T1000 (cell line): ENCODE measurements at places on chromosomes 4 and X.

DNA sequence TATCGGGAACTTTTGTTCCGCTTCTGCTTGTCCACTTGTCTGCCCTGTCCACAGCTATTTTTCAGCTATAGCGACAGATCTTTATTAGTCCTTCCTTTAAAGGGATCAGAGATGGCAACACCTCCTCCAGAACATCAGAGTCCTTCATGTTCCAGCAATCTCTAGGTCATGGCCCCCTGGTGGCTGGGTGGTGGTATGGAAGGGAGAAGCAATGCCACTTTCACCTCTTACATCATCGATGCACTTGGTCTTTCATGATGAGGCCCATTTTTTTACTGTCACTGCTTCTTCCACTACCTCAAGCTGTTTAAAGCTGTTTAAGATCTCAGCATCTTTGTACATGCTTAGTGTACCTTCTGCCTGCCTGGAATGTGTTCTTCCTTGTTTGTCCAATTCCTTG, 106.7 kb downstream of the ARHGAP6 start:
- DNase-seq: no peak

GRCh38 chr4:81521708-81522107, 50.0 kb upstream of the RASGEF1B start:
- DNase-seq: no peak

- DNase-seq: no peak
Observed at GRCh38 chrX:101394372-101394771, 3.6 kb downstream of the RPL36A start.

DNA sequence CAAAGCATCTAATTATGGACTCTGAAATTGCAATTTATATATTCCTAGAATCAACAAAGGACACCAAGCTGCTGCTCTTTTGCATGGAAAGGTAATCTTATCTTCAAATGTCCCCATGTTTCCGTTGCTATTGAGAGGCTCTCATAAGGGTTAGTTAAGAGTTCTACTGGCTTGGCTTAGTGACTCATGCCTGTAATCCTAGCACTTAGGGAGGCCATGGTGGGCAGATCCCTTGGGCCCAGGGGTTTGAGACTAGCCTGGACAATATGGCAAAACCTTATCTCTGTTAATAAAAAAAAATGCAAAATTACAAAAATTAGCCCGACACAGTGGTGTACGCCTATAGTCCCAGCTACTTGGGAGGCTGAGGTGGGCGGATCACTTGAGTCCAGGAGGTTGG, 93.4 kb upstream of the RAPGEF2 start:
- no peak for DNase-seq

GRCh38 chrX:155535866-155536265, 76.9 kb downstream of the TMLHE start:
- DNase-seq: no peak

DNA sequence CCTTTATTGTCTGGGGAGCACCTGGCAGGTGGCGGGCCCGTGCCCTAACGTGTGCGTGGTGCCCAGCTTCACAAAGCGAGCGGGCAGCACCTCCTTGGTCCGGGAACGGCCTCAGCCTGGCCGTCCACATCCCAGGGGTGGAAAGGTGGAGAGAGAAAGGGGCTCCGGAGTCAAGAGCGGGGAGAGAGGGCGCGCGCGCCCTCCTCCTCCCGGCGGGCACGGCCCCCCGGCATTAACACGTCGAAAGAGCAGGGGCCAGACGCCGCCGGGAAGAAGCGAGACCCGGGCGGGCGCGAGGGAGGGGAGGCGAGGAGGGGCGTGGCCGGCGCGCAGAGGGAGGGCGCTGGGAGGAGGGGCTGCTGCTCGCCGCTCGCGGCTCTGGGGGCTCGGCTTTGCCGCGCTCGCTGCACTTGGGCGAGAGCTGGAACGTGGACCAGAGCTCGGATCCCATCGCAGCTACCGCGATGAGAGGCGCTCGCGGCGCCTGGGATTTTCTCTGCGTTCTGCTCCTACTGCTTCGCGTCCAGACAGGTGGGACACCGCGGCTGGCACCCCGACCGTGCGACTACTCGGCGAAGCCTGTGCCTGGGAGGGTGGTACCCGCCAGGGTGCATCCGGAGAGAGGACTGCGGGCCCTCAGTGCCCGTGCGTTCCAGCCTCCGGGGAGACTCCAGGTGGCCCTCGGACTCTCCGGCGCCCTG, at the start of gene KIT:
KIT (plus strand) TSS at position 407 of the 701 bp plus-strand sequence; CDS start at position 465, 58 bp downstream.
- DNase-seq: peak; percentile 37

GRCh38 chr4:90876296-90876695, 749.1 kb downstream of the CCSER1 start:
- DNase-seq: no peak

DNA sequence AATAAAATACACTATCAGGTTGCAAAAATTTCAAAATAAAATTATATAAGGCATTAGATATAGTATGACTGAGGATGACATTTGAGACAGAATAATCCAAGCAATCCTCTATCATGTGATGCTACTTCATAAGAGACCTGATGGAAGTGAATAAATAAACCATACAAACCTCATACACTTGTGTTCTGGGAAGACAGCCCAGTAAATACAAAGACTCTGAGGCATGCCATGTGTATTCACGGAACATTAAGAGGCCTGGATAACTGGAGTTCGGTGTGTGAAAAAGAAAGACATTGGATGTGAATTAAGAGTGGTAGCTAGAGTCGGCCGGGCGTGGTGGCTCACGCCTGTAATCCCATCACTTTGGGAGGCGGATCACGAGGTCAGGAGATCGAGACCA, 364.2 kb downstream of the ADAM29 start:
- DNase-seq: no peak
